Ovary (tissue), 10 donors: ENCODE measurements at places on chromosomes 6 and 20.

GRCh38 chr20:57211406-57211805 is 55.0 kb downstream of the BMP7 start:
- H3K27ac ChIP-seq = no peak overlapping the region
- no peaks in the 10 kb centered on the region for H3K36me3 ChIP-seq
- DNase-seq = no peak
- H3K4me1 ChIP-seq = no peaks in the 10 kb centered on the region

GRCh38 chr6:161487694-161488093 is 213.8 kb upstream of the AGPAT4 start:
- no peaks in the 10 kb centered on the region for H3K27me3 ChIP-seq
- no peaks in the 10 kb centered on the region for H3K36me3 ChIP-seq
- no peak overlapping the region for H3K4me3 ChIP-seq
- H3K27ac ChIP-seq = no peak overlapping the region

GRCh38 chr20:52305024-52305645 is 113.6 kb upstream of the ZFP64 start:
- H3K4me1 ChIP-seq = no peaks in the 10 kb centered on the region
- DNase-seq = no peak
- no peak overlapping the region for H3K4me3 ChIP-seq
- no peak overlapping the region for H3K27ac ChIP-seq

DNA sequence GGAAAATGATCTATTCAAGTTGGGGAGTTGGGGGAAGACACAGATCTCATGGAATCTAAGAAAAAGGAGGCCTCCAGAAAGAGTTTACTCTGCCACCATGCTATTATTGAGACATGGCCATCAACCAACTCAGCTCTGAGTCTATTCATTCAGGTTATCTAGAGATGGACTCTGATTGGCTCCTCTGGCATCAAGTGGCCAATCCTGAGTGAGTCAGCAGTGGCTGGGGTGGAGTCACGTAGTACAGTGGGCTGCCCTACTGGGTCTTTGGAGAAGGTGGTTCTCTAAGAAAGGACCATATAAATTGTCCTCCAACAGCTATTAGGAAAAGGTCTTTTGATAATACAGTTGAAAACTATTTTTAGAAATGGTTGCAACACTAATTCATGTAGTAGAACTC is 42.1 kb downstream of the LYRM2 start:
- no peaks in the 10 kb centered on the region for H3K4me1 ChIP-seq
- H3K27me3 ChIP-seq = no peaks in the 10 kb centered on the region
- DNase-seq = no peak
- no peak overlapping the region for H3K4me3 ChIP-seq
- no peak overlapping the region for H3K27ac ChIP-seq
- no peaks in the 10 kb centered on the region for H3K36me3 ChIP-seq

GRCh38 chr6:105578179-105578707 is 175.4 kb upstream of the PREP start:
- H3K4me3 ChIP-seq = no peak overlapping the region
- H3K27ac ChIP-seq = no peak overlapping the region
- H3K36me3 ChIP-seq = no peaks in the 10 kb centered on the region
